Mammary epithelial cell (primary cell): ENCODE measurements at places on chromosomes 6 and 20. TPM values are rescaled to one million over a fixed set of nuclear protein-coding genes. Genes with fewer than 3 reads are reported as not detected.

Gene WFDC5
- 0.33 TPM for total RNA-seq

Gene MCCD1
- not detected for total RNA-seq

Gene TMEM200A
- 10.7 and 15.2 TPM in 2 replicates for total RNA-seq

Gene TFAP2C
- 20.0 TPM for total RNA-seq

Gene WFDC10B
- total RNA-seq = not detected

Gene AKAP7
- 6.0 TPM for total RNA-seq

Gene SLC26A8
- total RNA-seq = not detected in 2 replicates
